ENCODE measurements at places on chromosomes 2 and 18.

- peak; percentile 53 for DNase-seq
Observed at GRCh38 chr2:240836781-240837467, 16.9 kb upstream of the KIF1A start.

DNA sequence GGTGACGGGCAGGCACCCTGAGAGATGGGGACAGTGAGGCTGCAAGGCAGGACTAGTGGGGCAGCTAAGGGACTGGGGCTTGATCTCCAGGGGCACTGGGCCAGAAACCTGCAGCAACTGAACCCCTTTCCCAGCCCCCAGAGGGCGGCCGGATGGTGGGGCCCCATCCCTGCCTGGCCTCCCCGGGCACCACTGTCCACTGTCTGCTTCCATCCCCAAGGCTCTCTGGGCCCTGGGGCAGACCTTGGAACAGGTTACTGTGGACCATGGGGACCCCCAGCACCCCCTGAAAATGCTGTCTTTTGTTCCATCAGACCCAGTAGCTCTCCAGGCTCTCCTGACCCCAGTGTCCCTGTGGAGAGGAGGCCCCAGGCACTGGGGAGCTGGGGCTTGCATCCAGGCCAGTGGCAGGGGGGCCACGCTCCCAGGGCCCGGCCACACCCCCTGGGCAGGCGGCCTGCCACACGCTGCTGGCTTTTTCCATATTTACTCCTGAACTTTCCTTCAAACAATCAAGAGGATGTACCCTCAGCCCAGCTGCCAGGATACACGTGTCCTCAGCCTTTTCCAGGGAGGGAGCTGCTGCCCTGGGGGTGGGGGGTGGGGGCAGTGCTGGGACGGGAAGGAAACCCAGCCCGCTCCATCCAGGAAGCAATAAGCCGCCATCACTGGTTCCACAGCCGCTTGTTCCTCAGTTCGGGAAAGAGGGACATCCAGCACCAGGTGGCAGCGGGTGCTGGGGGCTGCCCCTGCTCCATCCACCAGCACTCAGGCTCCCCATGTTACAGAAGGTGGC is 102.3 kb upstream of the ODC1 start:
- no peak for DNase-seq

DNA sequence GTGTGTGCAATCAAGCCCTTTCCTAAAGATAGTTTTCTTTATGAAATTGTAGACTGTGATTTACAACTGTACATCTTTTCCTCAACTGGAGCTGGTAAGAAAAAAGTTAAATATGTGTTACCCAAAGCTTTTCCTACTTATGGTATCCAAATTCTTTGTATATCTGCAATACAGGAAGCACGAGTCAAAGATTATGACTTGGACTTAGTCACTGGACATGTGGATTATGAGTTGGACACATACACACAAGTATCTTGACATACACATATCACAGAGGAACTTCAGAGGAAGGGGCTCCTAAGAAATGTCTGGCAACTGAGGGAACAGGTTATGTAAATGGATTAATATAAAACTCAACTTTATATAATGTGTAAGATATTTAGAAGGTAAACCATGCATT is 35.2 kb downstream of the PRELID3A start:
- peak; percentile 37 for DNase-seq

GRCh38 chr2:191885098-191885497 is 38.2 kb upstream of the CAVIN2 start:
- DNase-seq: no peak

GRCh38 chr2:25337276-25337675 is 4.4 kb downstream of the DNMT3A start:
- DNase-seq: no peak

DNA sequence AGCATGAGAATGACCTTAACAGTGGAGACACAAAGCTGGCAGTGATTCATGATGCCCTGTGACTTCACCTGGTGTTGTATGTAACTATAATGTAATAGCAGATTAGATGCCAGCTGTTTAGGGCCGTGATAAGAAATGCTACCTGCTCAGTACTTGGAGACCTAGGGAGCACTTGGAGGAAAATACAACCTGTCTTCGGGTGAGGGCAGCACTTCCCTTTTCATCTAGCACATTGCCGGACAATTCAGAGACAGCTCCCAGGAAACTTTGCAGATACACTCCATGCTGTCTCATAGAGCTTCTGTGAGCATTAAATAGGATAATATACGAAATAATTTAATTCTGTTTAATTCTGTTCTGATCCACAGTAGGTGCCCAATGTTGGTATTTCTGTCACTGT is 668.5 kb downstream of the TSN start:
- DNase-seq: no peak

GRCh38 chr2:168722592-168722991 is 79.8 kb upstream of the NOSTRIN start:
- DNase-seq: peak; percentile 85

DNA sequence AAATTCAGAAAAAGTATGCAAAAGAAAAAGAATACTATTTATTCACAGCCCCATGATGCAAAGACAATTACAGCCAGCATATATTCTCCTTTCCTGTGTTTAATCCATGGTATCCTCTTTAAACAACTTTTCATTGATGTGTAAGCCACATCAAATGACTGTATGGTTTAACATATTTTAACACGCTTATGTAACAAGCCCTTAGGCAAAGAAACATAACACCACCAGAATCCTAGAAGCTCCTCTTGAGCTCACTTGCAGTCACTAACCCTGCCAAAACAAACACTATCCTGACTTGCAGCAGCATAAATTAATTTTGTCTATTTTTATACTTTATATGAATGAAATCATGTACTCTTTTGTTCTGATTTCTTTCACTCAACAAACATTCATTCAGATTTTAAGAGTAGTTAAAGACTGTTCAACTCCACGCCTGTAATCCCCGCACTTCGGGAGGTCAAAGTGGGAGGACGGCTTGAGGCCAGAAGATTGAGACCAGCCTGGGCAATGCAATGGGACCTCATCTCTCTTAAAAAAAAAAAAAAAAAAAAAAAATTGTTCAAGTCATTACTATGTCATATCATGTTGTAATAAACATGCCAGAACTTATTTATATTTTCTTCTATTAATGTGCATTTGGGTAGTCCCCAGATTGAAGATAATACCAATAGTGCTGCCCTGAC is 226.3 kb downstream of the NBAS start:
- peak; percentile 85 for DNase-seq

DNA sequence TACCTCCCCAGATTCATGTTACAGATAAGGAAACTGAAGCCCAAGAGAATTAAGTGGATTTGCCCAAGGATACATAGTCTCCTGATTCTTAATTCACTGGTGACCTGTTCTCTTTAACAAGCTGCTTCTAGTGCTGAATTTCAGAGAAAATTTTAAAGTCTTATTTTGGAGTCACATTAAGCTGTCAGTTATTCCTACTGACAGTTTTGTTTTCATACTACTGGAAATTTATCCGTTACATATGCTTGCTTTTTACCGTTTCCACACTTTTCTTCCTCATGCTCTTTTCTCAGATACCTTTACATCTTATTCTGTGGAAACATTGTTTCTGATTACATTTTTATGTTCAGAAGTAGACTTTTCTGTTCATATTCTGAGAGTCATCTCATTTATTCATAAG is 1.3 kb downstream of the MOB4 start:
- DNase-seq: no peak

DNA sequence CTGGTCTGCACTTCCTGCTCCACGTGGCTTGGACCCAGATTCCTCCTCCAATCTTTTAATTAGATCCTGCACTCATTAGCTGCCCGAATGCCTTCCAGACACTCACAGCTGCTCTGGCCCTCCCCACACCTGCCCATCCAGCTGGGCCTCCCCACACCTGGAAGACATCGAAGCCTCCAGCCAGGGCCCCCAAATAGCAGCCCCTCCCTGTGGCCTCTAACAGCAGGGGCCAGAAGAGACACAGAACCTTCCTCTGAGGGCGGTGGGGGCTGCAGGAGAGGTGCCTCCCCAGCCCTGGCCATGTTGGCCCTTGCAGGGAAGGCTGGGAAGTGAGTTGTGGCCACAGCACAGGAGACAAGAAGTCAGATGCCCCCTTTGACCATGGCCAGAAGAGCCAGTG is 252.8 kb downstream of the DYSF start:
- no peak for DNase-seq

- DNase-seq: peak; percentile 53
Observed at GRCh38 chr2:26649322-26649721, 8.2 kb upstream of the CIB4 start.

- DNase-seq: no peak
Observed at GRCh38 chr2:214328941-214329340, 81.9 kb upstream of the VWC2L start.

DNA sequence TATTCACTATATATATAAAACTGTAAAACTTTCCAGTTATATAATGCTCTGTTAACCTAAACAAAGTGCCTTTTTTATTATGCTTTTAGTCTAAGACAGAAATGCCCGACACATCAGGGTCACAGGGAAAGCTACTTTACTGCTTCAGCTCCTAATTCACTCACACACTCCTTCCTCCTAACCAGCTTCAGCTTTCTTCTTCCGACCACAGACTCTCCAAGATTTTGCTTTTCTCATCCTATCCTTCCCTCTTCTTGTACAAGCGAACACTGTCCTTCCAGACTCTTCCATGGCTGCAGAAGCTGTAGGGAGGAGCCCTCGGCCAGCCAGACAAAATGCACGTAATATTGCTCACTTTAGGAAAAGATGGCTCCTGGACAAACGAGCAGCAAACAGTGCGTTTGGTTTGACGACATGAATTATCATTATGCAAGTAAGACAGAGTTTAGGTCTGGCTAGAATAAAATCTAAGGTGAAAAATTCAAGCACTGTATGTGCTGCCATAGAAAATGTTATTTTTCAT is 47.5 kb upstream of the HNRNPA3 start:
- peak; percentile 59 for DNase-seq

- DNase-seq: no peak
Observed at GRCh38 chr2:69797235-69797634, 32.2 kb upstream of the GMCL1 start.

DNA sequence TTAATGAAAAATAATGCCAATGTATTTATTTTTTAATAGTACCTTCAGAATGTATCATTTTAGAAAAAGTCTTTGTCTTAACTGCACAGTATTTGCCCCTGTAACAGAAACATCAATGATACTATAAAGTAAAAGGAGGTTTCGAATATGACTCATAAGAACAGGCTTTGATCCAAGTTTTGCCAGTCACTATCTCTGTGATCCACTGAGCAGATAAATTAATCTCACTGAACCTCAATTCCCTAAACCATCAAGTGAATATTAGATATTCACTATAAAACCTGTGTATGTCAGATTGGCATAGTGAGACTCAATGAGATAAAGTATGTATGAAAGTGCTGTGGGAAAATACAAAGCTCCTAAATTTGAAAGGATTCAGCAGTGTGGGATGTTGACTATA is 292.1 kb downstream of the EXOC6B start:
- peak; percentile 62 for DNase-seq

DNA sequence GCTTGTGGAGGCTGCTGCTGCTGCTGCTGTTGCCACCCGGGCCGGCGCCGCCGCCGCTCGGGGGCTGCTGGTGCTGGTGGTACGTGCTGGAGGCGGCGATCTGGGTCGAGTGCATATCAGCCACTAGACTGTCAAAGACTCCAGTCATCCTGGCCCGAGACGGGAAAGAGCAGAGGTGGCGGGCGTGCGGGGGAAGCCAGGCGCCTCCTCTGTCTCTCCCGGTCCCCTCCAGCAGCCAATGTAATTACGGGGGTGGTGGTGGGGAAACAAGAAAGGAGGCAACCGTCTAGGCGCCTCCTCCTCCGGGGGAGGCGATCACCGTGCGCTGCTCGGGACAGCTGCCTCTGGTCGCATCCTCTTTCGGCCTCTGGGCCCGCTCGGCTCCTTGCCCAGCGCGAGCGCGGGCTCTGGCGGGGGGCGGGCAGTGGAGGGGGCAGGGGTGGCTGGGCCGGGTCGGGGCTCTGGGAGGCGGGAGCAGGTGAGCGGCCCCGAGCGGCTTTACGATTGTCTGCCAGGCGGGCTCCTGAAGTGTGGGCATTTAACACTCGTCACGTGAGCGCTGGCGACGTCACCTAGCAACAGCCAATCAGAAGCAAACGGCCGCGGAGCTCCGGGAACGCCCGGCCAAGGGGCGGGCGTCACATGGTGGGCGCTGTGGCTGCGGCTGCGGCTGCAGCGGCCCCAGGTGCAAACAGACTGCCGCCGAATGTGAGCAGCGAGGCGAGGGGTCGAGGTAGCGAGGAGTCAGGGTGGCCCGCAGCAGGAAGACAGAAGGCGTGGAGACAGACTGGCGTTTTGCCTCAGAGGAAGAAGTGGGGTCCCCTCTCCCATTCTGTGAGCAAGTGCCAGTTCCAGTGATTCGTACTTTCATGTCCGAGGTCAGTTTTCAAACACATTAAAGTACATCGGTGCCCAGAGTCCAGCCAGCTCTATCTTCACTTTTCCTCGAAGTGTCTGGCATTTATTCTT is at the start of gene DLX2:
Gene DLX2, minus strand, starts transcription at position 510 of the 969 bp plus-strand sequence. Its CDS starts 362 bp downstream, at position 148.
- peak; percentile 94 for DNase-seq

GRCh38 chr2:190912726-190913125 is 32.1 kb downstream of the GLS start:
- DNase-seq: peak; percentile 60

GRCh38 chr2:8509621-8510020 is 172.2 kb upstream of the ID2 start:
- no peak for DNase-seq

DNA sequence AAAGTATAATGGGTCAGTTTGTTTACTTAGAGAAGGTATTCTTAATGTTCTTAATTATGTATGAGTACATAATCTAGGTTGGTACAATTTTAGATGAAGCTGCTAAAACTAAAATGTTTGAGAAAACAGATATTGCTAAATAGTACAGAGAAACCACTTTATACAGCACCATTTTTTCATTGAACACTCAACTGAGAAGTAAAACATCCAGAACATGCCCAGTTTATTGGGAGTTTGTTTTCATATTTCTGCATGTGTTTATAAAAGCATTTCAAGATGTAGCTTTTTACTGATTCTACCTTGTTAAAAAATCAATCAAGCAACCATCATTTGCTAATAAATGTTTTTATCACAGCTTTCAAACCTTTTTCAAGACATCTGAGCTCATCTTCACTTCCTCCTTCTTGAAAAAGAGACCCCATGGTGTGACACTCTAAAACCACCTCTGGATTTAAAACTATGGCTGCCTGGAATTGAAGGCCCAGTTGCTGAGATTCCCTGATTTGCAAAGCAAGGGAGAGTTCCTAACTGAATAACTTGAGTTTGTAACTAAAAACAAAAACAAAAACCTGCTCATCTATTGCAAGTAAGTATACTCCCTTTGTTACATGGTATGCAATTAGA is 585.9 kb downstream of the ZEB2 start:
- no peak for DNase-seq

DNA sequence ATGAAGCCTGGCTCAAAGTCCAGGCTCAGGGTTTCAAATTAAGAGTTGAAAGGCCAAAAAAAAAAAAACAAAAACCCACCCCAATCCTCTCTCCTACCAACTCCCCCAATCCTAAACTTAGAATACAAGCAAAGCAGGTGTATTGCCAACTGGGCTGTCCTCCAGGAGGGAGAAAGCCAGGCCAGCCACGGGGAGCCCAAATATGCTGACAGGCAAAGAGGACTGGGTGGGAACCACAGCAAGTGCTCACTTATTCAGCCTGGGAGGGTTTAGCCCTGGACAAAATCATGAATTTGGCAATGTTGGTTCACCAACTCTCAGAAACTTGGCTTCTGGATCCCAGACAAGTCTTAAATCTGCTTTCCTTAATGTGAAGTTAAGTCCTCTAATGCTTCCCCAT is 36.5 kb downstream of the GKN2 start:
- no peak for DNase-seq
